ENCODE measurements at places on chromosomes 6 and 20.
A peak's percentile ranks its signal among the peaks of the same experiment; 100 is the strongest.

- peak; percentile 36 for DNase-seq
Observed at GRCh38 chr6:38588631-38589366, 50.9 kb downstream of the BTBD9 start.

GRCh38 chr6:142523515-142524375, 221.9 kb downstream of the ADGRG6 start:
- DNase-seq, result no peak

DNA sequence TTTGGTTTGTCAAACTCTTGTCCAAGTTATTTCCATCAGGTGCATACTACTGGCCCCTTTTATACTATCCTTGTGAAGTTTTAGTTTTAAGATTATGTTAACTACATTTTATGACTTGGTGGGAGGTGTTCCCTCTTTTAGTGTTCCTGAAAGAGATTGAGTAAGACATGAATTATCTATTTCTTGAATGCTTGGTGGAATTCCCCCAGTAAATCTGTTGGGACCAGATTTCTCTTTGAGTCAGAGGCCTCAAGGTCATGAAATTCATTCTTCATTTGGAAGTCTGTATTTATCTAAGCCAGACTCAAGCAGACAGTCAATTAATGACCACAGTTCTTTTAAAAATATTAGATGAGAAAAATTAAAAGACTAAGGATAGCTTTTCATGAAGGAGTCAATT, 81.3 kb downstream of the MOXD1 start:
- DNase-seq, result no peak

- no peak for DNase-seq
Observed at GRCh38 chr6:135655055-135655454, 157.5 kb upstream of the AHI1 start.

GRCh38 chr20:53129563-53129962, 157.4 kb downstream of the TSHZ2 start:
- DNase-seq, result no peak

DNA sequence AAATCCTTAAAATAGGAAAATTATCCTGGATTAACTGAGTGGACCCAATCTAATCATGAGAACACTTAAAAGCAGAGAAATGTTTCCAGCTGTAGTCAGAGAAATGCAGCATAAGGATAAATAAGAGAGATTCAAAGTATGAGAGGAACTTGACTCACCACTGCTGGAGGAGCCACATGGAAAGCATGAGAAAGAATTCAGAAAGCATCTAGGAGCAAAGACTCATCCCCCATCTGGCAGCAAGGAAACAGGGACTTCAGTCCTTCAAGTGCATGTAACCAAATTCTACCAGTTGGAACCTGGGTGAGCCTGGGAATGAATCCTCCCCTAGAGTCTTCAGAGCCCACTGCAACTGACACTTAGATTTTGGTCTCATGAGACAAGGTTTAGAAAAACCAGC, 33.7 kb downstream of the RNF146 start:
- DNase-seq, result no peak

DNA sequence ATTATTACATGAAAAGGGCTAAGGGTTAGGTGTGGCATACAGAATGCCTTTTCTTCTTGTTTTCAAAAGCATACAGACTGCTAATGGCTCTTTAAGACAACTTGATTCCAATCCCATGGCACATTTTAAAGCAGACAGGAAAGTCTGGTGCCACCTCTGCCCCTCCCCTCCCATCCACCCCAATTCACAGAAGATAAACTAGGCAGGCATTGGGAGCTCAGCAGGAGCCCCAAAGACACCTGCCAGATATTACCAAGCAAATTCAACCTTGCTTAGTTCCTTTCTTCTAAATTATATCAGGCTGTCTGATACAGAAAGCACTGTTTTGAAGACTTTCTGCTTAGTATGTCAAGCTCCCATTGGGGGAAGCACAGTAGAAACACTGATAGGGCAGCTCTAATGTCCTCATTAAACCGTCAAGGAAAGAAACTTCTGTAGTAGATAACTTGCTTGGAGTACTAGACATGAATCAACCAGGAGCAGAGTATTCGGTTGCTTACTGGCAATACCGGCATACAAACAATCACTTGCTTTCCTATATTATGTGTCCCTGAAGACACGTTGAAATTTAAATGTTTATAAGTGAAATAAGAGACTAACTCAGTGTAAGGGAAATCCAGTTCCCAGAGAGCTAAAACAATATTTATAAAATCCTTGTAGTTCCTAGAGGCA, 13.0 kb downstream of the SESN1 start:
- DNase-seq, result no peak

- no peak for DNase-seq
Observed at GRCh38 chr6:111803371-111803770, 69.9 kb downstream of the FYN start.

GRCh38 chr6:140385679-140386078, 1011.2 kb upstream of the CITED2 start:
- DNase-seq, result no peak

GRCh38 chr6:25617997-25618396, 34.0 kb upstream of the SCGN start:
- DNase-seq, result no peak

DNA sequence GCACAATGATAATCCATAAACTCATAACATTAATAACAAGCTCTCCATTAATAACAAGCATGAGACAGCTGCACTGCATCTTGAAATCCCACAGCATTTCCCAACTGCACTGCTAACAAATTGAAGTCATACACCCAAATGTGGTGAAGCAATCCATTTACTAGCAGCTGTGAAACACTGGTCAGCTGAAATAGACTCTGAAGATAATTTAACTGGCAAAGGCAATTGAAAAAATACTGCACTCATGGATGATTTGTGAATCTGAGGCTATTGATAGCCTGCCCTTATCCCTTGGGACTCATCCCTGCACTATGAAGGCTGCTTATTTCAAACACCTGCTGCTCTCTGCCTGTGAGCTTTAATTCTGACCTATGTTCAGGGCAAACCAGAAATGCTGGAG, 49.1 kb upstream of the PLCB1 start:
- no peak for DNase-seq

DNA sequence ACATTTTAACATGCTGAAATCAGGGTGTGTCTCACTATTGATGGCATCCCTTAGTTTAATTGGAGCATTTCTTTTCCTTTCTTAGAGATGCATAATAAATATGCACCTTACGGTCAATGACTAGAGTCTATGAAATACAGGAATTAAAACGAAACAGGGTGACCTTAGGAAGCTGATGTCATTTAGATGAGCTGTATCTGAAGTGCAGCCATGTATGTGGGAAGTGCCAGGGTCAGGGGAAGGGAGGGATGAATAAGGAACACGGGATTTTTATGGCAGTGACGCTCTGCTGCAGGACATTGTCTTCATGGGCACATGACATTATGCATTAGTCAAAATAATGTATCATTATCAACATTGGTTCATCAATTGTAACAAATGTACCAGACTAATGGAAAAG, 84.0 kb downstream of the AGPAT4 start:
- DNase-seq, result no peak

DNA sequence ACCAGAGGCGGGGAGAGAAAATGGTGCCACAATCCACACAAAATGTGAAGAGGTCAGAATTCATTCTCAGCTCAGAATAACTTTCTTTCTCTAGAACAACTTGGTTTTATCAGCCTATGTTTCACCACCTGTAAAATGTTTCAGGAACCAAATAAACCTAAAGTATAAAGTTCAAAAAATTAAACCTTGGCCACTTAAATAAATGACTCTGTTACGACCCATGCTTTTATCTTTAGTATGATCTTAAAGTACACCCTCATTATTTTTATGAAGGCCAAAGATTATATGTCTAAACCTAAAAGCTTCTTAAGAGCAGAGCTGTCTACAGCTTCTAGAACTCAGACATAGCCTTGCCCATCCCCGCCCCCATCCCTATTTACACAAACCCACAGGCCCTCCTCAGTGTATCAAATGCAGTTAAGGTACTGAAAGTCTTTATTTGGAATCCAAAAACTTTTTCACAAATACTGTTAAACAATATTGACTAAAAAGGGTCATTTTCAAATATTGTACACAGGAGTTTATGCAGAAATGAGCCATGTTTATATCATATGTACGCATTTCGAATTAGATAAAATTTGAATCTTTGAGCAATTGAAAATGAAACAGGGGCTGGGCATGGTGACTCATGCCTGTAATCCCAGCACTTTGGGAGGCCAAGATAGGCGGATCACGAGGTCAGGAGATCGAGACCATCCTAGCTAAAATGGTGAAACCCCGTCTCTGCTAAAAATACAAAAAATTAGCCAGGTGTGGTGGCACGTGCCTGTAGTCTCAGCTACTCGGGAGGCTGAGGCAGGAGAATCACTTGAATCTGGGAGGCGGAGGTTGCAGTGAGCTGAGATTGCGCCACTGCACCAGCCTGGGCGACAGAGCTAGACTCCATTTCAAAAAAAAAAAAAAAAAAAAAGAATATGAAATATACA, 5.7 kb upstream of the NHSL1 start:
- no peak for DNase-seq

DNA sequence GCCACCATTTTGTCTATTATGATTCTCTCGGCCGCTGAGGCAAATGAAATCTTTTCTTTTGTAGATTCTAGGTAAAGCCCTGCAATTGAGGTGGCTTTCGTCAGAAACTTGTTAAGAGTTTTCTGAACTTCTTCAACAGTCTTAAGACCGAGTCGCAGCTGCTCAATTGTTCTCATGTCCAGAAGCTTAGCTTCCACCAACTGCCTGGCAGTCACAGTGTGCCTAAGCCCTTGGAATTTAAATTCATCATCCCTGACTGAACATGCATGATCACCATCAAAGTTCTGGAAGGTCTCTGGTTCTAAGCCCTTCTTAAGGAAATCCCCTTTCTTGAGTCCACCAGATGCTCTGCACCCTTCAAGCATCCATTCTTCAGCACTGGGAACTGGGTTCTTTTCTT, 25.7 kb downstream of the DST start:
- DNase-seq, result no peak

GRCh38 chr20:43957392-43957791, 42.7 kb downstream of the TOX2 start:
- no peak for DNase-seq

DNA sequence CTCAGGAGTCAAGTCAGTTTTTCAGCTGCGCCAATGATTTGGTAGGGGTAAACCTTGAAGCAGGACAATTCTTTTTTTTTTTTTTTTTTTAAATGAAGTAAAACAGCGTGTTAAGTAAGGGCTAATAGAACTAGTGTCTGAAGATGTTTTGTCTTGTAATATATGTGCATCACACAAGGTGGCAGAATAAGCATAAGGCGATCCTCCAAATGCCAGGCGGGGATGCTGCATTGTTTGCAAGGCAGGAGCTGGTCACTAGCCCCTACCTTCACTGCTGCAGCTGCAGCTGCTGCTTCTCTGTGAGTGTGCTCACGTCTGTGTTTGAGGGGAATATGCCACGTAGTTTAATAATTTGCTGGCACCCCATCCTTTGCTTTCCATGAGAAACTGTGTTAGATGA, 272.7 kb upstream of the MAP3K7 start:
- DNase-seq, result no peak

- no peak for DNase-seq
Observed at GRCh38 chr20:52181766-52182165, 9.8 kb downstream of the ZFP64 start.

DNA sequence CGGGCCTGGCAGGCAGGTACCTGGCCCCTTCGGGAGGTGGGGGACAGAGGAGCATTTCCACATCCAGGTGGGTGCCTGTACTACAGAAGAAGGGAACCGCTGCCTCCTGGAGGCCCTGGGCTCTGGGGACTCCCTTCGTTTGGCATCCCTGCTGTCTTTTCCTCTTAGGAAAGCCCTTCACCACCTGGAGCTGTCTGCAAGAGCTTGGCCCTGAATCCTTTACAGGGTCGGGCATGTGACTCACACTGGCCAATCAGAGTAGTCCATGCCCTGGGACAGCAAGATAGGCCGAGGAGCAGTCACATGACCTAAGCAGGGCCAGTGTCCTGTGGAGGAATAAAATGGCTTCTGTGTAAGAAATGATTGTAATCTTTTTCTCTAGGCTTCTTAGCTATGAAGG, 224.9 kb downstream of the ANKRD60 start:
- DNase-seq, result no peak

- DNase-seq, result no peak
Observed at GRCh38 chr20:20364593-20365479, 3.1 kb upstream of the INSM1 start.

DNA sequence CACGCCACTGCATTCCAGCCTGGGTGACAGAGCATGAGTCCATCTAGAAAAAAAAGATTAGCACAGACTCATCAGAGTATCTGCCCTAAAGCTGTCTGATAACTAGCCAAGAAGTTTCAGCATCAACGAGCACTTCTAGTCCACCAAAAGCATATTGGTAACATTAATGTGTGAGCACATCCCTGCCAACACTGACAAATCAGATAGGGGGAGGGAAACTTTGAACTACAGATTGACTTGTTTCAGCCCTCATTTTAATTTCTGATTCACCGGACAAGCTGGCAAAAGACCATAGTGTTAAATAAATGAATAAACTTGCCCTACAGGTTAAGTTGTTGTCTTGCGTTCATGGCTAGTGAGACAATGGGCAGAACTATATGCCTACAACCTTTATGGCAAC, 7.7 kb upstream of the SEC63 start:
- DNase-seq, result no peak

DNA sequence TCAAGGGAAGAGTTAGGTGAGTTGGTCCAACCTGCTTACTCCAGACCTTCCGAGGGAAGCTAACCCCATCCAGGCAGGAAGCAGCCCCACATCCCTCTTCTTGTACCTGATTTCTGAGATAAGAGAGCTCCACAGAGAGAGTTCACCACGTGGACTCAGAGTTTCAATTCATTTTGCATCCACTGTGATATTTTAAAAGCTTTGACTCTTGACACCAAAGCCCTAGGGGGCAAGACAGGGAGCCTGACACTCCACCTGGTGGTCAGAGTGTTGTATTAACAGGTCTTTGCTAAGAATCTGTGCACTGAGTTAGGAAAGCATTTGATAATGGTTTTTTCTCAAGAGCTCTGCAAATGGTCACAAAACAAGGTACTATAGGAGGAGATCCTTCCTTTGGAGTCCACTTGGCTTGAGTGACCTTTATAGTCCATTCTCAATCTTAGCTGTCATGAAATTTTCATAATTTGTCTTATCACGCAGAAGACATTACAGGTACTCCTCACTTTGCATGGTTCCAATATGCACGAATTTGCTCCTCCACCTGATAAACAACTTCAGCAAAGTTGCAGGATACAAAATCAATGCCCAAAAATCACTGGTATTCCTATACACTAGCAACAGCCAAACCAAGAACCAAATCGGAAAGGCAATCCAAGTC, 56.2 kb upstream of the RIPOR2 start:
- peak; percentile 78 for DNase-seq

DNA sequence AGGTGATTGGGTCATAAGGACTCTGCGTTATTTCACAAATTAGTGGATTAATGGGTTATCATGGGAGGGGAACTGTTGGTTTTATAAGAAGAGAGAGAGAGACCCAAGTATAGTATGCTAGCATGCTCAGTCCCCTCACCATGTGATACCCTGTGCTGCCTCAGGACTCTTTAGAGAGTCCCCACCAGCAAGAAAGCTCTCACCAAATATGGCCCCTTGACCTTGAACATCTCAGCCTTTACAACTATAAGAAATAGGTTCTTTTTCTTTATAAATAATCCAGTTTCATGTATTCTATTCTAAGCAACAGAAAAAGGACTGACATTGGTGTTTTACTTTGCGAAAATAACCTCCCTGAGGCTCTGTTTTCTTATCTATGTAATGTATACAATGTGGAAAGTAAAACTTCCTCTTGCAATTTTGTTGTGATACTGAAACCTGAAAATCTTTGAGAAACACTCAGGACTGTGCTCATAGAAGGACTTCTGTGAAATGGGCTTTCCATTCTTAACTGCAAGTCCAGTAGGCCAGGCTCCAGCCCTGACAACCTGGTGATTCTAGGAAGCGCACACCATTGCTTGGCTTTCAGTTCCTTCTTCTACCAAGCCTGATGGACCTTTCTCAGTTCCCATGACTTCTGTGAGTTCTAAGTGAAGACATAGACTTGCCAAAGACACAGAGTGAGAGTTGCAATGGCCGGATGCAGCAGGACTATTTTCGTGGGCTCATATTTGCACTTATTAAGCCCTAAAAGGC, 21.9 kb downstream of the SIRPD start:
- no peak for DNase-seq
